Type B pancreatic cell (in vitro differentiated cells): ENCODE measurements at places on chromosomes 11 and 22.
A peak's percentile ranks its signal among the peaks of the same experiment; 100 is the strongest.

GRCh38 chr22:21959274-21960074 lies 6.8 kb upstream of the PPM1F start:
- no peak overlapping the region for H3K27ac ChIP-seq
- no peak for DNase-seq
- H3K4me3 ChIP-seq, result no peak overlapping the region
- H3K36me3 ChIP-seq, result no peaks in the 10 kb centered on the region
- no peaks in the 10 kb centered on the region for H3K27me3 ChIP-seq

- DNase-seq, result peak; percentile 74
- H3K4me3 ChIP-seq, result peak overlapping the region; percentile 97
- no peaks in the 10 kb centered on the region for H3K27me3 ChIP-seq
- H3K36me3 ChIP-seq, result peaks cover 25% of the 10 kb centered on the region
Measured at GRCh38 chr22:41833369-41834004, 582 bp downstream of the SREBF2 start.

DNA sequence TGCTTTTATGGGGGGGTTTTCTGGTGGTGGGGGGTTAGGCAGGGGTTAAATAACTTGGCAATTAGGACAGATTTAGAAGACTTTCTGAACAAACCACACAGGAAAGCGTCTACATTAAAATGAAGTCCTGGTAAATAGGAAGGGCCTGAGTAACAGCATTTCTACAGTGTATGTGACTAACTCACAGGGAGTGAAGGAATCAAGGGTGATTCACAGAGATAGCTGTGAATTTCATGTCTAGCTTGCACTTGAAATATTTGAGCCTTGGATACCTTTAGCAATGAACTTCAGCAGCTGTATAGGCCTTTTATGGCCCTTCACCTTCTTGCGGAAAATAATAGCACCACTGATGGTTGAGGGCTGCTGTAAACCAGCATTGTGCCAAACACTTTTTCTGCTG lies 26.1 kb upstream of the LDHA start:
- no peaks in the 10 kb centered on the region for H3K27me3 ChIP-seq
- no peak overlapping the region for H3K27ac ChIP-seq
- no peak overlapping the region for H3K4me3 ChIP-seq
- no peak for DNase-seq

GRCh38 chr22:19178065-19178656 lies 375 bp downstream of the SLC25A1 start:
- H3K36me3 ChIP-seq, result no peaks in the 10 kb centered on the region
- no peak overlapping the region for H3K27ac ChIP-seq
- peaks cover 12% of the 10 kb centered on the region for H3K4me1 ChIP-seq
- no peaks in the 10 kb centered on the region for H3K27me3 ChIP-seq
- H3K4me3 ChIP-seq, result peak overlapping the region; percentile 84

DNA sequence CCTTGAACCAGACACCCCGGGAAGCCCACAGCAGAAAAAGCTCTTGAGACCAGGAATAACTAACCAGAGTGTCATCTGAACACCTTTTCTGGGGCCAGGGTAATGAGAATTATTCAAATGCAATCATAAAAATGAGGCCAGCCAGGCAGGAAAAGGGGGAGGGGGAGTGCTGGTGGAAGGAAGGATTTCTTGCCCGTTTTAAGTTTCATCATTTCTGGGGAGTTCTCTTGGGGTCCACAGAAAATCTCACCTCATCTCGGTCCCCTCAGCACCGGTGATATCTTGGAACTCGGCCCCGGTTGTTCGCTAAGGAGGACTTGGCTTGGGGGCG lies 495 bp upstream of the PKNOX2 start:
- peaks cover 46% of the 10 kb centered on the region for H3K4me1 ChIP-seq
- peak overlapping the region; percentile 79 for H3K4me3 ChIP-seq
- peak overlapping the region; percentile 7 for H3K27ac ChIP-seq

- DNase-seq, result no peak
- H3K4me1 ChIP-seq, result peaks cover 9% of the 10 kb centered on the region
- no peaks in the 10 kb centered on the region for H3K36me3 ChIP-seq
- H3K27ac ChIP-seq, result no peak overlapping the region
Measured at GRCh38 chr11:126469311-126469710, 113.8 kb downstream of the ST3GAL4 start.

DNA sequence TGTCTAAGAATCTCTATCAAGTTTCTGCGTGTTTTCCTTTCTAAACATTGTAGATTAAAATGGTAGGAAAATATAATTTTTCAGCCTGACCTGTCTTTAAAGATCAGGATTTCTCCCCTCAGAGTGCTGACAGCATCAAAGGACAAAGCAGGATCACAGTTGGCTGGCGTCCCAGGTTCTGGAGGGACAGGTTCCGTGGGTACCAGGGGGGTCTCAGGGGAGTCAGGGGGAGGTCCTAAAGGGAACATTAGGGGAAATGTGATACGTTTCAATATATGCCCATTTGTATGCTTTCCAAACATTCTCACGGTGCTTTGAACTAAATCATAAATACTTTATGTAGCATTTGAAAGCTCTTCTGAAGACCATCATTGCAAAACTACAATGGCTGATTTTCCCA lies 3.4 kb downstream of the MMP3 start:
- H3K27ac ChIP-seq, result no peak overlapping the region
- H3K4me3 ChIP-seq, result no peak overlapping the region
- H3K27me3 ChIP-seq, result peaks cover 4% of the 10 kb centered on the region

DNA sequence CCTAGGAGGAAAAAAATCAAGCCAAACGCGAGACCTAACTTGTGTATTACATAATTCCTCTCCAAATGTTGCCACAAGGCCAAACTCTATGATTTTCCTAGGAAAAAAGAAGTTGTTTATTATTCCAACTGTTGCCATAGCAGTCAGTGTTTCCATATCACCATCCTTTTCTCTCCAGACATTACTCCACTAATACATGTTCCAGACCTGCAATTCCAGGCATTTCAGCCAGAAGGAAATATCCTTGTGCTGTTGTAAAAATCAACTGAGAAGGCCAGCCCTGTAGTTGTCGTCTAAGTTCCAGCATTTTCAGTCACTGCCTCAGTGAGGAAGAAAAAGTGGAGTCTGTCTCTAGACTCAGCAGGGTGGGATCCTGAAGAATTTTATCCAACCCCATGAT lies 33.1 kb upstream of the PAMR1 start:
- no peak for DNase-seq
- no peak overlapping the region for H3K4me3 ChIP-seq
- H3K36me3 ChIP-seq, result no peaks in the 10 kb centered on the region
- peaks cover 35% of the 10 kb centered on the region for H3K27me3 ChIP-seq
- H3K27ac ChIP-seq, result no peak overlapping the region
- H3K4me1 ChIP-seq, result peaks cover 14% of the 10 kb centered on the region

DNA sequence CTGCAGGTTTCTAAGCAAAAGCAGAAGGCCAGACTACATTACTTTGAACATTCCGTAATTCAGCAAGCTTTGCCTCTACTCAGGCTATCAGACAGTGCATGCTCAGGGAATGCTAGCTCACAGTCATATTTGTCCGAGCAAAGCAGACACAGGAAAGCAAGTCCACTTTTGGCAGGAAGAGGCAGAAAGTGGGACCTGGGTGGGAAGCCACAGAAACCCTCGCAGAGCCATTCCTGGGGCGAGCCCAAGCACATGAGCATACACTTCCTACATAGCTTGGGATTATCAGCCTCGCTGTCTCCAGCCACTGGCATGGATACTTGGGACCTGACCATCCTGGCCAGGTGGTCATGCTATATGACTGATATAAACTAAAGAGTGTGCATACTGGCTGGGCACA lies 113.3 kb downstream of the TRIM29 start:
- DNase-seq, result peak; percentile 56
- peaks cover 12% of the 10 kb centered on the region for H3K4me1 ChIP-seq
- H3K27ac ChIP-seq, result no peak overlapping the region
- H3K4me3 ChIP-seq, result no peak overlapping the region
- peaks cover 3% of the 10 kb centered on the region for H3K27me3 ChIP-seq

GRCh38 chr22:36725366-36726006 lies 21.9 kb upstream of the CACNG2 start:
- H3K36me3 ChIP-seq, result no peaks in the 10 kb centered on the region
- DNase-seq, result no peak
- no peak overlapping the region for H3K4me3 ChIP-seq

- H3K27ac ChIP-seq, result peak overlapping the region; percentile 44
- H3K4me1 ChIP-seq, result peaks cover 49% of the 10 kb centered on the region
- peak overlapping the region; percentile 68 for H3K4me3 ChIP-seq
- H3K36me3 ChIP-seq, result peaks cover 17% of the 10 kb centered on the region
Measured at GRCh38 chr22:23789638-23790037, 2.9 kb downstream of the SMARCB1 start.

DNA sequence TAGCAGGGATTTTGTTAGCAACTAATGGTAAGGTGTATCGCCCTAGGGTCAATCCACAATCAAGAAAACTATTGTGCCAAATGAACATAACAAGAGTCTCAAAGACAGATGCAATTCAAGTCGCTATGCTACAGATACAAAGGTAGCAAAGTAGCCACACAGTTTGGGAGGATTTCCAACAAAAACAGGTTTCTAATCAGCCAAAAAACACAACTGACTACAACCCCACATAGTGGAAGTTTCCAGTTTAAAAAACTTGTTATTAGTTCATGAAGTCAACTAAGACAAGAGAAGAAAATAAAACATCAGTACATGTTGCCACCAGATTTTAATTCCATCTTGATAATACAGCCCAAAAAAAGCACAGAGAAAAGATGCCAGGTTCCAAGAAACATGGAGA lies 38.0 kb downstream of the MYH9 start:
- DNase-seq, result no peak
- H3K36me3 ChIP-seq, result peaks cover 4% of the 10 kb centered on the region
- H3K4me1 ChIP-seq, result peaks cover 33% of the 10 kb centered on the region
- H3K27me3 ChIP-seq, result no peaks in the 10 kb centered on the region
- H3K27ac ChIP-seq, result peak overlapping the region; percentile 96
- no peak overlapping the region for H3K4me3 ChIP-seq

DNA sequence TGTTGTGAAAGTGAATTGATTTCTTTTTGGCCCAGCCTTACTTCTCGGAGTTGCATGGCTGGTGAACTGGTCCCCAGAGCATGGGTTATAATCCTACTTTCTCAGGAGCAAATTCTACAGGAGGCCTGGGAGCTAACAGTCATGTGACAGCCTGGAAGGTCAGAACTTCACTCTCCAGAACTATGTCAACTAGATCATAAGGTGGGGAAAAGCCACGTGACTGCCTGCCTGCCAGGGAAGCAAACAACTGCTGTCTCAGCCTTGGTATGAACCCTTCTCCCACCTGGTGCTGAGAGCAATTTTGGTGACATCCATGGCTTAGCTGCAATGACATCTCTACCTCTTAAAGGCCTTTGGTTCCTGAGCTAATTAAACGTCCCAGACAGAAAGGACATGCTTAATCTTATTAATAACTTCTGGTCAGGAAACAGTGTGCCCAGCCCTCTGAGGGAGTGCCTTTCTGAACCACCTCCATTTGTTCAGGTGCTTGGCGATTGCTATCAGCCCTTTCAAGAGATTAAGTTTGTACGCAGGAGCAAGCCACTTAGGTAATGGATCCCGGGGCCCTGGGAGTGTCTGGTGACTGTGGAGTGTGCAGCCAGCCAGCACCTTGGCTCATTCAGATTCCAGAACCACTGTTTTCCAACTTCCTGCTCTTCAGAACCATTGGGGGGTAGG lies 1.4 kb upstream of the CREB3L1 start:
- H3K27me3 ChIP-seq, result peaks cover 27% of the 10 kb centered on the region
- H3K4me1 ChIP-seq, result peaks cover 44% of the 10 kb centered on the region
- H3K4me3 ChIP-seq, result peak overlapping the region; percentile 80
- DNase-seq, result no peak

DNA sequence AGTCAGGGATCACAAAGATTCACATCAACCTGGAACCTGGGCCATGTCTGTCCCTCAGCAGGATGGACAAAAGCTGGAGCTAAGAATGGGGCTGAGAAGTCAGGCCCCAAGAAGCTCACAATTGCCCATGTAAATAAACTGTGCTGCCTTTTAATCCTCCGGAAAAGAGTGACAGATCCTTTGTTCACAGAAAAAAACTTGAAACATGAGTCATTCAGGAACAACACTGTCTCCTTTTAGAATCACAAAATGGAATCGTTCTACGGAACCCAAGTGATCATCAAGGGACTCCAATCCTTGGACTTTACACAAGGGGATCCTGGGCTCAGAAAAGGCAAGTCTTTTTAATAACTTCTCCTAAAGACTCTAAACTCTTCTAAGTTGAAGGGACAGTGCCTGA lies 36.1 kb downstream of the RELT start:
- DNase-seq, result no peak
- H3K36me3 ChIP-seq, result peaks cover 23% of the 10 kb centered on the region
- no peak overlapping the region for H3K4me3 ChIP-seq
- H3K4me1 ChIP-seq, result peaks cover 19% of the 10 kb centered on the region

DNA sequence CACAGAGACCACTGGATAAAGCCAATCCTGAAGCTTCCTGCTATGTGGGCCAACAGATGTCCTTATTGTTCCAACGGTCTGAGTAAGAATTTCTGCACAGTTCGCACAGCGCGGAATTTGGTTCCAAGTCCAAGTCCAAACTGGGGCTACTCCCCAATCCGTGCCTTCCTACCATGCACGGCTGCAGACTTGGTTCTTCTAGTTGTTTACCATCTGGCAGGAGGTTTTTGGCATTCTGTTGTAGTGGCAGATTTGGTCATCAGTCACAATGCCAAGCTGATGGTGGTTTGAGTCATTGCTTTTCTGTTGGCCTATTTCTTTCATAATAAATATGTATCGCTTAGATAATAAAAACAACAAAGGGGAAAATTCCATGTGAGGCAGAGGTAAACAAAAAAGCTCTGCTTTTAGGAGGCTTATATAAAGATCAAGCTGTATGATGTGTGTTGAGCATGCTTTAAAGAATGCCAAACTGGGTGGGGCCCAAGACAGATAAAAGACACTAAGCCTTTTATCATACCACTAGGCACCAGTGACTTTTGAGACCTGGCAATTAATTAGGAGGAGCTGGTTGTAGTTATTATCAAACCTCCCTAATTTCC lies 52.5 kb upstream of the SYN3 start:
- H3K4me3 ChIP-seq, result no peak overlapping the region
- no peaks in the 10 kb centered on the region for H3K36me3 ChIP-seq
- H3K27me3 ChIP-seq, result no peaks in the 10 kb centered on the region
- peaks cover 45% of the 10 kb centered on the region for H3K4me1 ChIP-seq

GRCh38 chr11:47163193-47163592 lies 13.5 kb downstream of the ARFGAP2 start:
- no peak overlapping the region for H3K27ac ChIP-seq
- no peak for DNase-seq
- H3K36me3 ChIP-seq, result peaks cover 3% of the 10 kb centered on the region
- no peaks in the 10 kb centered on the region for H3K4me1 ChIP-seq
- no peak overlapping the region for H3K4me3 ChIP-seq

GRCh38 chr11:6402561-6402981 lies 12.3 kb downstream of the SMPD1 start:
- no peak overlapping the region for H3K27ac ChIP-seq
- H3K4me3 ChIP-seq, result no peak overlapping the region
- H3K36me3 ChIP-seq, result peaks cover 12% of the 10 kb centered on the region
- H3K27me3 ChIP-seq, result no peaks in the 10 kb centered on the region
- H3K4me1 ChIP-seq, result peaks cover 5% of the 10 kb centered on the region
- DNase-seq, result no peak
